Adipose tissue (tissue), 3 donors: ENCODE measurements at places on chromosomes 16 and 17. TPM values are rescaled to one million over a fixed set of nuclear protein-coding genes. Genes with fewer than 3 reads are reported as not detected.

The KRTAP4-6 gene
- not detected for polyA plus RNA-seq

The TMEM94 gene
- 26.3 TPM for polyA plus RNA-seq

The MPV17L gene
- 2.2 TPM for polyA plus RNA-seq

The MFAP4 gene
- polyA plus RNA-seq: 8.8 TPM

The TP53TG3 gene
- 0.36 TPM for polyA plus RNA-seq

The LGALS9C gene
- 0.90 TPM for polyA plus RNA-seq

The EVPL gene
- polyA plus RNA-seq: 0.59 TPM

The CNTNAP1 gene
- 5.9 TPM for polyA plus RNA-seq

The VPS9D1 gene
- polyA plus RNA-seq: 5.9 TPM

The CDIP1 gene
- 13.6 TPM for polyA plus RNA-seq

The SLC16A6 gene
- 1.1 TPM for polyA plus RNA-seq

The TEDC2 gene
- polyA plus RNA-seq: 0.92 TPM

The BIRC5 gene
- polyA plus RNA-seq: 0.40 TPM
